ENCODE measurements at places on chromosomes 13 and 19.

DNA sequence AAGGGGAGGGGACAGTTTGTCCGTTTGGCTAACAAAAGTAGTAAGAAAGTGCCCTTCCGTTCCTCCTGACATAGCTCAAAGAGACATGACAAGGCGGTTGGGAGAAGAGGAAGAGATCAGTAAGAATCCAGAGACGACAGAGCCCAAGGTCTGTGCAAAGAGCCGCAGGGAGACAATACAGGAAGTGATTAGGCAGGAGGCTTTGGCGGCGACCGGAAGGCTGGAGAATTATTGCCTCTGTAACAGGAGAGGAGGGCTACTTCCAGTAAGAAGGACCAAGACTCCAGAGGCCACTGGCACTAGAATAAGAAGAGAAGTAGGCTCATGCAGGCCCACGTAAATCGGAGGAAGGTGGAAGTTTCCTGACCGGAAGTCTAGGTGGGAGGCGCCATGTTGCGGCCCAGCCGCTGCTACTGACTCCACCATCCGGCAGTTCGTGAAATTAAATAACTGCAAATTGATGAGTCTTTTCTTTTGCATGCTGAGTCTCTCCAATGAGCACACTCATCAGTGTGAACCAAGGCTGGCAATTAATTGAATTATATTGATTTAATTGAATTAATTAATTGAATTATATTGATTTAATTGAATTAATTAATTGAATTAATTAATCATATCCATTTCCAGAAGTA lies 9.9 kb downstream of the RFX2 start:
- DNase-seq: no peak

- no peak for DNase-seq
Measured at GRCh38 chr13:113875429-113875815, 11.5 kb upstream of the GAS6 start.

DNA sequence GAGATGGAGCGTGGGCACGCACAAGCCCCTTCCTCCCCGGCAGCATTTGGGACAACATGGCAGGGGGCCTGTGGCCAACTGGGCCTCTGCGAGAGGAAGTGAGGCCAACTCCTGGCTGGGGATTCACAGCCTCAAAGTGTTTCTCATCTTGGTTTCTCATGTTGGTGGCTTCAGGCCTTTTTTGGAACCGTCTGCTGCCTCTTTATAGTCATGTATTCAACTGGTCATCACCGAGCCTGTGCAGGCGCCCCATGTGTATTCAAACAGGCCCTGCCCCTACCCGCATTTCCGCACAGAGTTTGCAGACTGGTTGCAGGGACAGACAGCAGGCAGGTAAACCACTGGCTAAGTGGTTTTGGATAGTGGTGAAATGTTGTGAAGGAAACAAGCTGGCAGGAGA lies 17.3 kb upstream of the RELB start:
- no peak for DNase-seq

DNA sequence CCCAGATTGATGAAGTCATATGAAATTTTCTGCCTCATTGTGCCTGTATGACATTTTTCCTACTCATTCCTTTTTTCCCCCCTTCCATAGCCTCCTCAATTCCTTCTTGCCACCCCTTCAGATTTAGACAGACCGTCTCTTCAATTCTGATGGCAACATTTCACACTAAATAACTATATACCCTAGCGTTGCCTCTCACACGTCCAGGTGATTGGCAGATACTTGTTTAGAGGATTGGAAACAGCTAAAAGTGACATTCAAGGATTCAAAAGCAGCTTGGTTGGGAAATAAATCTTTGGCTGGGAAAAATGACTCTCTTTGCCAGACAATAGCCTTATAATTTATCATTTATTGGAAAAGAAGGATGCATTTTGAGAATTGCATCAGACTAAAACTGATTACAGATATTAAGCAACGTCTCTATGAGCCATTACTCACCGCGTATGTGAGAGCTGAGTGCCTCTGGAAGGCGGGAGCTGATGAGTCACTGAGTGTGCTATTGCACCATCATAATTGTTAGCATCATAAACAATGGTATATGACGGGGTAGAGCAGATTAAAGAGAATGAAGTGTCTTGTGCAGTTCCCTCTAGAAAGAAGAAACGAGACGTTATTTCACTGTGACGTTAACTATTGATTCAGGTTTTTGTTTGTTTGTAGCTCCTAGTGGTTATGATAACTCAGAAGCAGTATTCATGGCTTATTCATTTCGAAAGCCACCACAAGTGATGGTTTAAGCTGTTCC lies 61.1 kb upstream of the FAM216B start:
- no peak for DNase-seq
